ENCODE measurements at places on chromosomes 11 and 22.

GRCh38 chr22:27537501-27537900 lies 264.1 kb downstream of the MN1 start:
- DNase-seq, result no peak

DNA sequence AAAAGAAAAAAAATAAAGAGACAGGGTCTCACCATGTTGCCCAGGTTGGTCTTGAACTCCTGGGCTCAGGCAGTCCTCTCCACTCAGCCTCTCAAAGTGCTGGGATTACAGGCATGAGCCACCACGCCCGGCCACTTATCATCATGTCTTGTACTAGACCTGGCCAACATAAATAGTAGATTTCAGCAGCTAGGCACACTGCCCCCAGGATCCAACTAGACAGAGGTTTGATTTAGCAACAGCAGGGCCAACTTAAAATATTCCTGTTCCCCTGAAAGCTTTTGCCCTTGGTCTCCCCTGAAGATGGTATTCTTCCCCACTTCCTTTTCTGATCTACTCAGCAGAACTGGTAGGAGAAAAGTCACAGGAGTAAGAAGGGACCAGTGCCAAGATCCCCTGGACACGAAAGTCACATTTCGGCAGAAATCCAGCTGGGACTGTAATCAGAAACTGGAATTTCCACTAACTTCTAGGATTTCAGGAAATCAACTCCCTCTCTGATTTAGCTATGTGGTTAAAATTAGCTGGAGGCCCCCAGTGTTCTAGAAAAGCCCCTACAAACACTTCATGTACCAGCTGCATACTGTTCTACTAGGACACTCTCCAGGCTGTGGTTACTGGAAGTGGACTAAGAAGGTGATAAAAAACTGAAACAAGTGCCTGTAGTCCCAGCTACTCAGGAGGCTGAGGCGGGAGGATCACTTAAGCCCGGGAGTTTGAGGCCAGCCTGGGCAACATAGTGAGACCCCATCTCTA lies 8.9 kb upstream of the PPP2R1B start:
- no peak for DNase-seq

DNA sequence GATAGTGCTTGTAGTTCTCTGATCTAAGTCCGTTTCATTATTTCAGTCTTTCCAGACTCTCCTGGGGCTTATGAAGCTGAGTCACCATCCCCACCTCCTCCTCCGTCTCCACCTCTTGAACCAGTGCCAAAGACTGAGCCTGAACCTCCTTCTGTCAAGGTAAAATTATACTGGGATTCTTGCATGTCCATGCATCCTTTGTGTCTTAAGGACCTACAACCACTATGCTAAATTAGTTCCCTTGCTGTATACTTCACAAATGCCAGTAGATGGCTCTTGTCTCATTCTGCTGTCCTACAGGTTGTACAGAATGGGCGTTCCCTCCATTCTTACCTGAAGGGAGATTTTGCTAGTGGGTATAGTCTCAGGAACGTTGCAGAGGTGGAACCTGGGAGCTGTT lies 42.2 kb downstream of the POLD3 start:
- DNase-seq, result no peak

DNA sequence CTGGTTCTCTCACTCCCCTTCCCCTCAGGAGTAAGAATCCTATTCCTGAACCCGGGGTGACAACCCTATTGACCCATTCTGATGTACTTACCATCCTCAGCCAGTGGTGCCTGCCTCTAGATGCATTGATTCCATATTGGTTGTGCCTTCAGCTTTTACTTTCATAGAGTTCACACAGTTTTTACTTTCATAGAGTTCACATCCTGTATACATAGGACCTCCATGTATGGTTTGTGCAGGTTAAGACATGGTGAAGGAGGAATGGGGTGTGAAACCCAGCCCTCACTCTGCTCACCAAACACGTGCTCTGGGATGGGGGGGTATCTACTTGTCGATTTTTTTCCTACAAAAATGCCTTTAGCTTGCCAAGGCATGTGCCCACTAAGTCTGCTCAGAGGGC lies 105.6 kb upstream of the TBCEL start:
- no peak for DNase-seq
